Urinary bladder (tissue), 4 donors: ENCODE measurements at places on chromosomes 5 and 9.

GRCh38 chr5:134007581-134008265 is 2.9 kb upstream of the VDAC1 start:
- DNase-seq, result no peak

- no peak for DNase-seq
These were observed at the start of gene SEMA5A for GRCh38 chr5:9545992-9546851. SEMA5A (minus strand) TSS chr5:9546075; CDS start chr5:9379946, 166,129 bp downstream.

- DNase-seq, result no peak
These were observed 112.5 kb downstream of the PPP2R2B start for GRCh38 chr5:146766013-146766412.

DNA sequence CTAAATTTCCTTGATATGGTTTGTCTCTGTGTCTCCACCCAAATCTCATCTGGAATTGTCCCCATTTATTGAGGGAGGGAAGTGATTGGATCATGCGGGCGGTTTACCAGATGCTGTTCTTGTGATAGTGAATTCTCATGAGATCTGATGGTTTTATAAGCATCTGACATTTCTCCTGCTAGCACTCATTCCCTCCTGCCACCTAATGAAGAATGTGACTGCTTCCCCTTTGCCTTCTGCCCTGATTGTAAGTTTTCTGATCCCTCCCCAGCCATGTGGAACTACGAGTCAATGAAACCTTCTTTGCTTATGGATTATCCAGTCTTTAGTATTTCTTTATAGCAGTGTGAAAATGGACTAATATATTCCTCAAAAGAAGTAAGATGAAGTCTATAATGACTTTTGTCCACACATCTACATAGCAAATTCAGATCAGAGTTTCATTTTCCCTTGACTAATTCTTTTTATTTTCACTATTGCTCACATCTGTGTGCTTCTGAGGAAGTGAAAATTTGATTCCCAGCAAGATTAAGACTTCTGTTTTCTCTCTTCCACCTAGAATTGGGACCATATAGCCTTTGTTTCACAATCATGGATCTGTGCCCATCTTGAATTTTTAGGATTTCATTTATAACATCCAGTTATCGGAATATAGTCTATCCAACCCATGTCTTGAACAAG is 393.5 kb downstream of the DMAC1 start:
- no peak for DNase-seq
